ENCODE measurements at places on chromosomes 4 and X. TPM values are rescaled to one million over a fixed set of nuclear protein-coding genes. Genes with fewer than 3 reads are reported as not detected.

Gene PDZD4
- polyA plus RNA-seq: not detected

Gene RTL3
- polyA plus RNA-seq: not detected

DNA sequence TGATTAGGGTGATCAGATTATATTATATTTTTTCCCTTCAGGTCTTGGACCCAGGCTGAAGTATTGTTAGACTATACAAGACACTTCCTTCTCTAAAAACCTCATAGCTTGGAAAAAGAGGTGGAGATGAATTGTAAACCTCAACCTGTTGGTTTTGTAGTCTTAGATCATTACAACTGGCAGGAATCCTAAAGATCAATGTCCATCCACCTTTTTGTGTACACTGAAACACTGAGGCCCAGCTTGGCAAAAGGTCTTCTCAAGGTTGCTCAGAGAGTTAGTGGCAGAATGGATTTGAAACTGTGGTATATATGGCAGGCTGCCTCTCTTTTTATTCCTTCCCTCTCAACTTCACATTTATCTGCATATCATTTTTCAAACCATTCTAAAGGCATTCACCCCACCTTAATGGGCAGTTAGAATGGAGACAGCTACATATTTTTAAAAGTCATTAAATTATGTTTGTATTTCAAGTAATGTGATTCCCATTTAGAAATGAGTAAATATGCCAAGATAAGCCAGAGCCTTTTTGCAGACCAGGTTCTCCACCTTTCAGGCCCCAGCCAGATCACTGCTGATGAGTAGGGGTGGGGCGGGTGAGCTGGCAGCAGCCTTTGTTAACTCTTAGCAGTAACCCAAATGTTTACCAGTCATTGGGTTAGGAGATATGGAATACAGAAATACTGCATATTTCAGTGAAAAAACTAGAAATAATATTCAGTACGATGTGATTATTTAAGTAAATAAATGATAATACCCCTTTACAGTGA is 243.2 kb upstream of the F9 start:
- no peak for DNase-seq

Gene HTR2C
- 0.21 TPM for polyA plus RNA-seq

Gene CHST7
- not detected for polyA plus RNA-seq

DNA sequence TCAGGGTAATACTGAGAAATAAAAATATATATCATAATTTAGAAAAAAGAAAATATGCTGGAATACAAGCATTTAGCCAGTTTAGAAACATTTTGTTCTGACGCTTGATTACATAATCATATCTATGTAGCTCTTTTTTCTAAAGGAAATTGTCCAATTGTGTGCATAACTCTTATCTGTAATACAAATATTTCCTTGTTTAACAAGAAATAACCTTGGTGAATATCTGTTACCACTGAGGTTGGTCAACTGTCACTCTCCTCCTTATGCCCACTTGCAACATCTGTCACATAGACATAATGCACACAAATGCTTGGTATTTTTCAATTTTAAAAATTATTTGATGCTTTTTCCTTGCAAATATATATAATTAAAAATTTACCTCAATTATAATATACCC is 609.7 kb downstream of the TLL1 start:
- no peak for DNase-seq

Gene MTNR1A
- not detected for polyA plus RNA-seq

Gene CLGN
- 2.3 TPM for polyA plus RNA-seq

DNA sequence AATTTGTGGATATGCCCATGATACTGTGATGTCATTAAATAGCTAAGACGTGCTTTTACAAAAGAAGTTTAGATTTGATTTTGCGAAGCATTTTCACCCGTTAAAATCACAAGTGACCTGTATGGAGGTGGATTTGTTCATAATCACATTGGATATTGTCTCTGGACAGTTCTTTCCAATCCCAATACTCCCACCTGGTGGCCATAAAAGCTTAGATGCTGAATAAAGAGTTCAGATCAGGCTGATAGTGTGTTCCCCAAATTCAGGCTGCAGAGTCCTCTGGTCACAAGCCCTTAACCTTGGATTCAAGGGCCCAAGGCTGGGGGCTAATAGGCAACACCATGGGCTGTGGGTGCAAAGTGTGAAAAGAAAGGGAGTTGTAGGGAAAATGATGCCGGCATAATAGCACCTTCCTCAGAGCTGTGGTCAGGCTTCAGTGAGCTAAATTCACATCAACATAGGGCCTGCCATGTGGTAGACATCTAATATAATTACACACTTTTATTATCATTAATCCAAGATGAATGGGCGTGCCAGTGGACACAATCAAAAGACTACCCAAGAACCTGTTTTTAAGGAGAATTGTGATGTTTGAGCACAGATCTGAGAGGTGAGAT is 28.1 kb downstream of the SMIM43 start:
- DNase-seq: peak; percentile 31

Gene DGKK
- not detected for polyA plus RNA-seq

GRCh38 chrX:150355913-150356312 is 7.2 kb upstream of the MAMLD1 start:
- no peak for DNase-seq

Gene FAM184B
- polyA plus RNA-seq: not detected
